ENCODE measurements at places on chromosomes 2 and 18.
A peak's percentile ranks its signal among the peaks of the same experiment; 100 is the strongest.

- DNase-seq: no peak
Measured at GRCh38 chr2:171530378-171530777, 8.1 kb downstream of the CYBRD1 start.

DNA sequence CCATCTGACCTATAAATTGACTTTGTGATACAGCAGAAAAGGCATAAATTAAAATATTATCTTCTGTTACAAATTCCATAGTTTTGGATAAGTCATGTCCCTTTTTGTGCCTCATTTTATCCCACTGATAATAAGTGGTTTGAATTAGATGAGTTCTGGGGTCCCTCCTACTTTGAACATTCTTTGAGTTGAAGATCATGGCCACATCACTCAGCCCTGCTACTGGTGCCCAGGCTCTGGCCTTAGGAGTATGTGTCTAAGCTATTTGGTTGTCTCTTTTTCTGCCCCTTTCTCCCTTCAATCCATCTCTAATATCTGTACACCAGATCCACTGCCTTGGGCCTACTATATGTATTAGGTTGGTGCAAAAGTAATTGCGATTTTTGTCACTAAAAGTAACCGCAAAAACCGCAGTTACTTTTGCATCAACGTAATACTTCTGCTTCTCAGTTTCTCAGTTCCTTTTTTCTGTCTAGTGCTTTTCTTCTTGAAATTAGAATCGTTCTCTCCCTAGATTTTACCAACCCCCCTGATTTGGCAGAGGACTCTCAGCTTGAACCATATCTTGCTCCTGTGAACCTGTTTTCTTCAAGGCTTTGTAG, 362.5 kb upstream of the TNP1 start:
- DNase-seq: no peak

GRCh38 chr2:149906886-149907285, 319.3 kb upstream of the MMADHC start:
- DNase-seq: no peak

DNA sequence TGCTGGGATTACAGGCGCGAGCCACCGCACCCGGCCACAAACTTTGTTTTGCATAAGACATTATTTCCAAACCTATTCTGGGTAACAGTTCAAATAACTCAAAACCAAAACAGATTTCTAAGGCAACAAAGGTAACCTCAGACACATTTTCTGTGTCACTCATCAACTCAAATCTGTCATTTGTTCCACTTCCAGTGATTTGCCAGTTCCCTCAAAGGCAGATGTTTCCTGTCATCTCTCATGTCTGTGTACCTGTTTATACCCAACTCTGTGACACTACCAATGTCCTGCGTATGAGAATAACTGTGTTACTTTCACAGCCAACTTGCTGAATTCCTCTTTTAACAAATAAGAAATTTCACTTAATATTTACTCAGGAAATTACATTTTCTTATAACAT, 54.4 kb downstream of the SCN3A start:
- DNase-seq: no peak

DNA sequence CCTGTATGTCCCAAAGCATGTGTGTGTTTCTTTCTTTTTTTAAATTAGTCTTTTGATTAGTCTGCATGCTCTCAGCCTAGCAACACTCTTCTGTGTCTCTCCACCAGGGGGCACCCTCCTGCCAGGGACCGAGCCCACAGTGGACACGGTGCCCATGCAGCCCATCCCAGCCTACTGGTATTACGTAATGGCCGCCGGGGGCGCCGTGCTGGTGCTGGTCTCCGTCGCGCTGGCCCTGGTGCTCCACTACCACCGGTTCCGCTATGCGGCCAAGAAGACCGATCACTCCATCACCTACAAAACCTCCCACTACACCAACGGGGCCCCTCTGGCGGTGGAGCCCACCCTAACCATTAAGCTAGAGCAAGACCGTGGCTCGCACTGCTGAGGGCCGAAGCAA, 93.8 kb downstream of the NRP2 start:
- DNase-seq: peak; percentile 42

DNA sequence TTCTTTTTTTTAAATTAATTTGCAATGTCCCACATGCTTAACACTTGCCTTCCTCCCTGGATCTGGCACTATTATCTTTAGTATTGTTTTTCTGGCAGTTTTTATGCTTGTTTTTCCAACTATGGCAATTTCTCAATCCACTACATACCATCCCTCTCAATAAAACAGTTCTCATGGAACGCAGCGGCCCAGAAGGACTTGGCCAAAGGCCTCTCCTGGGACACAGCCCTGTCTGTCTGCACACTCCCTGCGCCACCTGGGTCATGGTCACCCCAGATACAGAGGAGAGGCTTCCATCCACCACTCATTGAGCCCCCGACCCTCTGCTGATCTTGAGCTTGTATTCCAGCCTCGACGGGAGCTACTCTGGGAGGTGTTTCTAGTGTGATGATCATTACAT, 91.2 kb downstream of the TWIST2 start:
- DNase-seq: no peak

DNA sequence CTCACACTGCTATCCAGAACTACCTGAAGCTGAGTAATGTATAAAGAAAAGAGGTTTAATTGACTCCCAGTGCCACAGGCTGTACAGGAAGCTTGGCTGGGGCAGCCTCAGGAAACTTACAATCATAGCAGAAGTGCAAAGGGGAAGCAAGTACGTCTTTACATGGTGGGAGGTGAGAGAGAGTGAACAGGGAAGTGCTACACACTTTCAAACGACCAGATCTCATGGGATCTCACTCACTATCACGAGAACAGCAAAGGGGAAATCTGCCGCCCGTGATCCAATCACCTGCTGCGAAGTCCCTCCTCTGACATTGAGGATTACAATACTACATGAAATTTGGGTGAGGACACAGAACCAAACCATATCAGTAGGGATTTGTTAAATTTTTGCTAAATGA, 150.4 kb upstream of the NXPH2 start:
- DNase-seq: no peak

DNA sequence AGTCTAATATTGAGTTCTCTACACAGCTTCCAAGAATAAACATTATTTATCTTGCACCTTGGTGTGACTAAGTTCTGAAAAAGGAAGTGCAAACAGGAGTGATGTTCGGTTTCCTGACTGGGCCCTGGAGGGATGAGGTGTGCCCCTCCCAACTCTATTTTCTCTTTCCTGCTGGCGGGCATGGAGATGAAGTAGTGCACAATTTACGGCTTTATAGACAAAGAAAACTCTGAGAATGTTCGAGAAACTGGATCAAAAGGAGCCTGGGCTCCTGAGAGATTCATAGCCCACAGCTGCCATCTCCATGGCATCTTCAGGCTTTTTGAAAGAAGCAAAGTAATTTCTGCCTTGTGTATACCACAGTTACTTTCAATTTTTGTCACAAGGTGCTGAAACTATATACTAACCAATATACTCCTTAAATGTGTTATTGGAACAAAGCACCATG, 22.3 kb downstream of the LRATD1 start:
- no peak for DNase-seq

DNA sequence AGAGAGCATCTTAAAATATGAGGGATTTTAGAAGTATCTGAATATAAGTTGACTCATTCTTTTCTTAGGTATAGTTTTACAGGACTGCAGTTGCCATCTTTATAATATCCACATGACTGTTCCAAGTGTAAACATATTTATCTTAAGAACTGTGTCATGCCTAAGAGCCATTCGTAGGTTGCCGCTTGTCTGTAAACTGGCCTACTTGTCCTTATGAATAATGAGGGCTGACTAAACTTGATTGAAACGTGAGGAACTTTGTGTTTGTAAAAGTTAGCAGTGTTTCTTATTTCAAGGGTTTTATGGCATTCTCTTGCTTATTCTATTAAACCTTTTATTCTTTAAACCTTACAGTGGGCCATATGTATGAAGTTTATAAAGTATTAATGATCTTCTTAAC, 99.6 kb downstream of the MAP3K20 start:
- DNase-seq: no peak

All from NCI-H524 (cell line).